ENCODE measurements at places on chromosomes 4 and X. TPM values are rescaled to one million over a fixed set of nuclear protein-coding genes. Genes with fewer than 3 reads are reported as not detected.

DNA sequence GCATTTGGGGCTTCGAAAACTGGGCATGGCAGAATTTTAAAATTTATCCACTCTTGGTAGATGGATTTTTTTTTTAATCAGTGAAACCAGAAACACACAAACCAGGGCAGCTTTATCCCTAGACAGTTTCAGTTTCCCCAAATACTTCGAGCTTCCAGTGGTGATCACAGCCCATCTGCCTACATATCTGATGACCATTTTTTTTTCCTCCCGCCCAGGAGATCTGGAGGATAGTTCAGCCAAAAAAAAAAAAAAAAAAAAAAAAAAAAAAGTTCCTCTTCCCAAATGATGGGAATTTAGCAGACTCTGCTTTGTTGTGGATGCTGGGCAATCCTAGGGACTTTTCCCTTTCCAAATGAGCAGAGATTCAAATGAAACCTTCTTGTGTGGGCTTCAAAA, 1.0 kb upstream of the TBC1D9 start:
- DNase-seq = no peak

DNA sequence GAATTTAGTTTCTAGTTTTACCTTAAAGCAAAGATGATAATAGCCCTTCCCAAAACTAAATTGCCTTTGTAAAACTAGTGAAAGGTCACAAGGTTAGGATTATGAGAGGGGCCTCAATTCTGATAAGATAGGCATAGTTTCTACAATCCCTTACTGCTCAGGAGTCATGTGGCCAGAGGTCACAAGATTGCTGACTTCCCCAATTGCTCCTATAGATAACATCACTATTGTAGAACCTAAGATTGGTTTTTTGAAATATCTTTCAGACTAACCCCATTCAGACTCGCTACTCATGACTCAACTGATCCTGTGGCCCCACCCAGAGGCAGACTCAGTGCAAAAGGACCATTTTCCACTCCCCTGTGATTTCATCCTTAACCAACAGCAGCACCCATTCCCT, 70.3 kb downstream of the SCD5 start:
- DNase-seq = no peak

DNA sequence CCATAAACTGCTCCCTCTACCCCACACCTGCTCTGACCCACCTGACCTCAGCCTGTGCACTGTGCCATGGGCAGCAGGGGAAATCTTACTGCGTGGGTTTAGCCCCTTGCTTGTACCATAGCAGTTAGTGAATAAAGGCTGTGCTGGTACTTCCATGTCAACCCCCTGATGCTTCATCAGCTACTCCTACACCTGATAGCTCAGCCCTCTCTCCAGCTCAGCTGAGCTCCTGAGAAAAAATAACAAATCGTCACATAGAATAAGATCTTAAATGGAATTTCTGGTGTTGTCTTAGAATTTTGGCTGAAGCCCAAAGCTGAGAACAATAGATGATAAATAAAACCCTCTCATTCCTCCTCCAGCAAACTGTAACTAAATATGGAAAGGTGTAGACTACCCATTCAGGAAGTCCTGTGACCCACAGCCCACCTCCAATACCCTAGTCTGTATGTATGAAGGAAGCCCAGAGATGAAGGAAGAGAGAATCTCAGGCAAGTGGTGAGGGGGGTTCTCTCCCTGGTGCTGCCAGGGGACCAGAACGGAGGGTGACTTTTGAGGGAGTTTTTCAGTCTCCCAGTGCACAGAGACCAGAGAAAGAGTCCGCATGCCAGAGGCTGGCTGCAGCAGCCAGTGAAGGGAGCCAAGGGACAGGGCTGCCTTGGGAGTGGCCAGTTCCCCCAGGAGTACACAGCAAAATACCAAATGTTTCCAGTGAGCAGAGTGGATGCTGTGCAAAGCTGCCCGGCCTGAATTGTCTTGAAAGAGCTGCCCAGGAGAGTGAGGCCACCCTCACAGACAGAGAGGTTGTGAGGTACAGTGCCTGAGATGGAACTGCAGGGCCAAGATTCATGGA, 227.3 kb downstream of the QDPR start:
- no peak for DNase-seq

DNA sequence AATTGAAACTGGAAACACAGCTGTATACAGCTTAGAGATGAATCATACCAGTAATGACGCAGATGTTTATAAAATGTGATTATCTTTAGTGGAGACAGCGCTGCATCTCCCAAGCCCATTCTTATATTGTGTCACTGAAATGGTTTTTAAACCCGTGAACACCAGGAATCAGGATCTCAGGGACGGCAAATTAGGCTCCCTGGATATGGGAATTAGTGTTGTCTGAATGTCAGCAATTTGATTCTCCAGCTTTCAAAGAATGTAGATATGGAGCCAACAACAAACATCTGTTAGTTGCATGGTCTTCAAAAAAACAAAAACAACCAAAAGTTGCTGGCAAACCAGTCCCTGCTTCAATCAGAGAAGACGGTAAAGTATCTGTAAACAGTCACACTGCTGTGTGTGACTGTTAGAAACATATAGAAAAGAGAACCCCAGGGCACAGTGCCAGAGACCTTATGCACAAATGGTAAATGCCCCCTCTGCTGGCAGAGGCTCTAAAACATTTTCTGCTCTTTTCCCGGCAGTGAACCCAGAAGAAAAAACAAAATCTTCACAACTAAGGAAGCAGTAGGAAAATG, 351.9 kb upstream of the FTHL17 start:
- DNase-seq = no peak

Gene FGFBP1
- 3.3 TPM for total RNA-seq

DNA sequence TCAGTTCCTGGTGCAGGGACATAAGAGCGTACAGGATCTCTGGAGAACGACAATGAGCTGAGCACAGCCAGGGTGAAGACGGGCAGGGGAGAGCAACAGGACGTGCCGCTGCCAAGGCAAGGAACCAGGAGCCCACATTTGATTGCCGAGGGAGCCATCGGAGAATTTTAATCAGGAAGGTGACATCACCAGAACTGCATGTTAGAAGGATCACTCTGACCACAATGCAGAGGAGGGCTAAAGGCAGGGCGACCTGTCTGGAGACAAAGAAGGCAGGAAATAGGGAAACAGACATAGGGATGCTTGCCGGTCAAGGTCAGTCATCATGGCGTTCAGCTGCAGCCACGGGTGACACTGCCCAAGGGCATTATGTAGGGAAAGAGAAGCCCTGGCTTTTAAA, 81.4 kb downstream of the RBM47 start:
- no peak for DNase-seq

GRCh38 chr4:6475492-6476020, 3.1 kb upstream of the PPP2R2C start:
- DNase-seq = no peak

Gene MAP3K15
- 2.1 TPM for total RNA-seq

Gene CPXCR1
- not detected for total RNA-seq

Gene USP26
- not detected for total RNA-seq

DNA sequence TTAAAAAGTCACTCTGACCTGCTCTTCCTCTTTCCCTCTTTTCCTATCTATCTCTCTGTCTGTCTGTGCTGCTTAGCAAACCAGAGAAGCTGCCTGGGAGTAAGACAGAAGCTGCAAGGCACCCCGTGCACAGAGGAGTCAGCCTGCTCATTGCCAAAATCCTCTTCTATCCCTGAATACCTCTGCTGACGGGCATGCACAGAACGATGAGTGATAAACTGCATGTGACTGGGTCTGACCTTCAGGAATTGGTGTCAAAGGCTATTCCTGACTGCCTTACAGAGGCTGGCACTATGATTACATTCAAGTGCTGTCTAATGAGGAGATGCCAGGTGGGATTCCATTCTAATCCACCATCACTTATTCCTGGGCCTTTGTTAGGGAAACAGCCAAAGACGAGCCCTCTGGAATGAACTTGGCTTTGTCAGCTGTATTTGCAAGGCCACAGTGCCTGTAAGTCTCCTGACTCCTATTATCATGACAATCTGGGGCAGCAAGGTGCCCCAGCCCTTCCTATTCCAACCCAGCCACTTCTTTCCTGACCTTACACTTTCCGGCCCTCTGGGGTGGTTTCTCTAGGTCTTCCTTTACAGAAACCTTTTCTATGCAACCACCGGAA, 45.4 kb upstream of the CTAG2 start:
- no peak for DNase-seq

- no peak for DNase-seq
These were observed 15.0 kb downstream of the RGN start for GRCh38 chrX:47093248-47093647.

DNA sequence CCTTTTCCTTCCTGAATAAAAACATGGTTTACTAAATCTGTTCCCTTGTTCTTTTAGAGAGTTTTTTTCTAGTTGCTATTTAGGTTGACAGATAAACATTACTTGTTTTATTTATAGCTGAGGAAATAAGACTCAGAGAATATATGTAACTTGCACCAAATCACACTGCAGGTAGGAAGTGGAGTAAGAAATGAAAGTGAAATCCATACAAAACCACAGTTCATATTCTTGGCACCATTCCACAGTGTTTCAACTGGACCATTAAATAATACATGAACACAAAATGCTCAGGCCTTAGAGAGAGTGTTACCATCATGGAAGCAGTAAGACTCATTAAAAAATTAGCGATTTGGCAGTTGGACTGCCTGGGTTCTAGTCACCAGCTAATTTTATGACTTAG, 326.9 kb upstream of the SLIT2 start:
- DNase-seq = no peak

DNA sequence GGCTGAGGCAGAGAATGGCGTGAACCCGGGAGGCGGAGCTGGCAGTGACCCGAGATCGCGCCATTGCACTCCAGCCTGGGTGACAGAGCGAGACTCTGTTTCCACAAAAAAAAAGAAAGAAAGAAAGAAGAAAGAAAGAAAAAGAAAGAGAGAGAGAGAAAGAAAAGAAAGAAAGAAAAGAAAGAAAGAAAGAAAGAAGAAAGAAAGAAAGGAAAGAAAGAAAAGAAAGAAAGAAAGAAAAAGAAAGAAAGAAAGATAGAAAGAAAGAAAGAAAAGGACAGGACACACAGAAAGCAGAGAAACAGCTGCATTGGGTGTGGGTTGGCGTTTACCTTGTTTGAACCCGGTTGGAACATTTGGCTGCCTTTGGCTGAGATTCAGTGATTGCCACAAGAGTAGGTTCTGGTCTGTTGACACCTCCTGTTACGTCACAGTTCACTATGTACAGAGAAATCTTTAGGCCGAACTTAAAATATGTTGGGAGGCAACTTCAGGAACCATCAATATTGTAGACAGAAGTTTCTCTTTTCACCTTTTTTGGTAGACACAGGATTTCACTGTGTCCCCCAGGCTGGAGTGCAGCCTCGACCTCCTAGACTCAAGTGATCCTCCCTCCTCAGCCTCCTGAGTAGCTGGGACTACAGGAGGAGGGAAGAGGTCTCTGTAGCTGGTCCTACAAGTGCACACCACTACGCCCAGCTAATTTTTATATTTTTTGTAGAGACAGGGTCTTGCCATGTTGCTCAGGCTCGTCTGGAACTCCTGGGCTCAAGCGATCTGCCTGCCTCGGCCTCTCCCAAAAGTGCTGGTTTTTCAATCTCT, 16.3 kb upstream of the PLCXD1 start:
- DNase-seq = peak; percentile 46

DNA sequence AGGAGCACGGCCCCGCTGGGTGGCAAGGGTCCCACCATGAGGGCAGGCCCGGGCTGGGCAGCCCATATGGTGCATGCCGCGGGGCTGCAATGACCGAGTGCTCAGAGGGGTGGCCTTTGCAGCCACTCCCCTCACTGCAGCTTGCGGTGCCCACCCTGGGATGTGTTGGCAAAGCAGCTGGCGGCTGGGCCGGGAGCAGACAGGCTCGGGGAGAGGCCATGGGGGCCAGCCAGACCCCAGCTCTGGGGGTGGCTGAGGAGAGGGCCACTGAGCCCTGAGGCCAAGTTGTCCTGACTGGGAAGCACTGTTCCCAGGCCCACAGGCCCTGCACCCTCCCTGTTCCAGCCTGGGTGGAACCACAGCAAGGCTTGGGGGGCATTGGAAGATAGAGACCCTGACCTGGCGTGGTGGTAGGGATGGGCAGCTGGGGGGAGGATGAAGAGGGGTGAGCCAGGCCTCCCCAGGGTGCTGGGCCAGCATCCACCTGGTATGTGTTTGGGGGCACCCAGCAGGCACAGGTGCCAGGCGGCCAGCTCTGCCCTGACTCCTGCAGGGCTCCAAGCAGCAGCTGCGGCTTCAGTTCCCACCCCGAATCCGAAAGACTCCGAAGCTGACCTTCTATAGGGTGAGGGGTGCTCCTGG, 18.4 kb upstream of the RNF4 start:
- no peak for DNase-seq

DNA sequence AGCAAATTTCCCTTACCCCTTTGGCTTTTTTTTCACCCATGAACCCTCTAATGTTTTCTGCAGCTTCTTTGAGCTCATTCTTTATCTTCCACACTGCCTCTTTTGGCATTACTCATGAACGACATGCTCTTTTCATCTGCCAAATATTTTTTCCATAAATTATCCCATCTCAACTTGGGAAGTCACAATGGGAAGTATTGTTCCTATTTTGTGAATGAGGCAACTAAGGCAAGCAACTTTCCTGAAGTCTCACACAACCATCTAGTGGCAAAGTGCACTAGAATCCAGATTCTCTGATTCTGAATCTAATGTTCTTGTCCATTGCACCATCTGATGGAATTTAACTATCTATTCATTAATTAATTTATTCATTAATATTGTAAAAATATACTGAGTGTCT, 625 bp downstream of the RTL9 start:
- DNase-seq = no peak

DNA sequence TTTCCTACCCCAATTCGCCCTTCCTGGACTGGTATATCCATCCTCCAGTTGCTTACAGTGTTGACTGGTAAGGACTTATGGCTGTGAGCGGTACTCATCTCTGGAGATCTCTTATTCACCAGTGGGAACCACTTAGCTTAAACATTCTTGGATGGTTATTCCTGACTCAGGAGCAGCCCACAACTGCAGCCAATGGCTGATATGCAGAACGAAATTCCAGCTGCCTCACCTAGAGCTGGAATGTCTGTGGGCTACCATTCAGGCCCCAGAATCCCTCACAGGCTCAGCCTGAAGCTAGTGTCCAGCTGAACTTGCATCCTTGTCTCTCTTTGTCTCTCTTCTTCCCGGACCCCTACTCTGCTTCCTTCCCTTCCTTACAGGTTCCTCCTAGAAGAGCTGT, 138.9 kb upstream of the SMIM31 start:
- no peak for DNase-seq

GRCh38 chrX:155070038-155070437, 898 bp downstream of the CMC4 start:
- DNase-seq = no peak

Gene HSFX1
- 1.4 TPM for total RNA-seq

- DNase-seq = peak; percentile 81
These were observed 1.1 kb downstream of the SOWAHB start for GRCh38 chr4:76896614-76897535.

DNA sequence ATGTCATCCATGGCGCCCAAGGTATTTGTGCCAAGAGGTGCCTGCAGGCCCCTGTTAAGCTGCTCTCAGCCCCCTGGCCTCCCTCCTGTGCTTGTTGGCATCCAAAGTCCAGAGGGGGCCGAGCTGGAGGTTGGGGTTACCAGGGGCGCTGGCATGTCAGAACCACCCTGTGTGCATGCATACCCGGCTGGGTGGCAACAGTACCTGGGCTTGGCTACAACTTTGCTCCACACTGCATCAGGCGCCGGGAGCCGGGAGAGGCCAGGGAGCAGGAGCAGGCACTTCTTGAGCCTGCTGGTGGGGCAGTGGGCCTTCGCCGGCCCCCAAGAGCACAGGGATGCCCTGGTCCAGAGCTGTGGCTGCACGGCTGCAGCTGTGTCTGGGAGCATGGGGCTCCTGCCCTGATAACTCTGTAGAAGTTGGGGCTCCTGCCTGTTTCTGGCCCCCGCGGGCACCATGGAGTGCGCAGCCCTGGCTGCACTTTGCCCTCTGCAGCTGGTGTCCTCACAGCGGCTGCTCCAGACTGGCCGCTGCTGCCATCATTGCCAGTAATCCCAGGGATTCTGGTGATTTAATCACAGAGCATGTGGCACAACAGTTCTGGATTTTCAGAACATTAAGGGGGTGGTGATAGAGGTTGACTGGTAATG, 130.3 kb downstream of the ARHGAP10 start:
- DNase-seq = no peak
